ENCODE measurements at places on chromosomes 5 and 9.

GRCh38 chr5:159819591-159820411 lies 96.5 kb upstream of the ADRA1B start:
- no peak for DNase-seq

- peak; percentile 70 for DNase-seq
Observed at GRCh38 chr5:6936031-6936430, 222.8 kb downstream of the TENT4A start.

- DNase-seq, result peak; percentile 72
Observed at GRCh38 chr5:152811988-152812387, 406.9 kb upstream of the NMUR2 start.

GRCh38 chr9:89743216-89743572 lies 138.4 kb downstream of the GADD45G start:
- no peak for DNase-seq

- DNase-seq, result no peak
Observed at GRCh38 chr9:14066831-14067230, 247.1 kb downstream of the NFIB start.

DNA sequence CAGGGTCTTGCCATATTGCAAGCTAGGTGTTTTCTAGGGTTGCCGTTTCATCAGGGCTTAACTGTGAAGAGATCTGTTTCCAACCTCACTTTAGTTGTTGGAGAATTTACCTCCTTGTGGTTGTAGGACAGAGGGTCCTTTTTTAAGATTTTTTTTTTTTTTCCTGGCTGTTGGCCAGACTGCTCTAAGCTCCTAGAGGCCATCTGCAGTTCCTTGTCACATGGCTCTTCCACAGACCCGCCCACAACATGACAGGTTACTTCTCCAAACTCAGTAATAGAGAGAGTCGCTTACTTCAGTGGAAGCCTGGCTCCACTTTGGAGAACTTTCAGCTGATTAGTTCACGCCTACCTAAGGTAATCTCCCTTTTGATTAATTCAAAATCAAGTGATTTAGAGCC lies 543.7 kb downstream of the DMRTA1 start:
- no peak for DNase-seq

DNA sequence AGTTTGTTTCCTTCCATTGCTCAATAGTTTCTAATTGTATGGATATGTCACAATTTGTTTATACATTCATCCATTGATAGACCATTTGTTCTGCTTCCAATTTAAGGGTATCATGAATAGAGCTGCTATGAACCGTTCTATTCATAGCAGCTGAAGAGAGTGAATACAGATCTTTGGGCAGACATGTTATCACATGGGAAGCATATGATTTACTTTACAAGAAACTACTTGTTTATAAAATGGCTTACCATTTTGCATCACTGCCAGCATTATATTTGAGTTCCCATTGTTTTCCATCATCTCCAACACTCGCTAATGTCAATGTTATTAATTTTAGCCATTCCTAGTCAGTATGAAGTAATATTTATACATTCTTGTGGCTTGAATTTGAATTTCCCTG lies 549.0 kb downstream of the MAT2B start:
- no peak for DNase-seq

DNA sequence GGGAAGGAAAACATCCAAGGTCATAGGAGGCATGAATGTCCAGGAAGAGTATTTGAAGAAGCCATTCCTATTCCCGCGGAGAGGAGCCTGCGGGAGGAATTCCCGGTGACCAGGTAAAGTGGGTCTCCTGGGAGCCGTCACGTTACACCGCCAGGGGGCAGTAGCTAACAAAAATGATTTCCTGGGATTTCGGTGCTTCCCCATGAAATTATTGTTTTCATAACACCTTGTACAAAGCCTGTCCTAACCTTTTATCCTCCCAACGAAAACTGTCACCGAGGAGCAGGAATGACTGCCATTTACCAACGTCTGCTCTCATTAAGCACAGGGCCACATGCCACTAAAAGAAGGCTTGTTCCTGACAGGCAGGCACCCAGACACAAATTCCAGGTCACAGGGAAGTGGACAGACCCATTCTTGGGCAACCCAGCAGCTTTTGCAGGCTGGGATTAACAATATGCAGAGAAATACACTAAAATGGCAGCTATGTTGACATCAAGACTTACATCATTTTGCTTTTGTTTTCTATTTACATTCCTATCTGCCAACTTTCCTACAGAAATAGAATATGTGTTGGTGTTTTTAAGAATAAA lies 41.2 kb upstream of the CTSL start:
- DNase-seq, result peak; percentile 47

DNA sequence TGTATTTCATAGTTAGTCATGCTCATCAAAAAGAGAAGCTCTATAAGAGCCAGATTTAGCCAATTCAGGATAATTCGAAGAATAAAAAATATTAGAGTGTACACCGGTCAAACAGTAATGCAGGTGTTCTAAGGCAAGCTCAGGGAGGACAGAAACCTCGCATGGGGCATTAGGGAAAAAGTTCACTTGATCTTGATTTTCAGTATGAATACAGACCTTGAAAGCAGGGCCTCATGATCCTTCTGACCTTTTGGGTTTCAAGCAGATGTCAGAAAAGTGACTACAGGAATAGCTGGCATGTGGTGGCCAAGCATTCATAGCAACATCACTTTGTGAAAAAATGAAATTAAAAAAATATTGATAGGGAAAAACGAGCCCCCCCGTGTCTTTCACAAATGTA lies 394.9 kb downstream of the KIF4B start:
- DNase-seq, result no peak

DNA sequence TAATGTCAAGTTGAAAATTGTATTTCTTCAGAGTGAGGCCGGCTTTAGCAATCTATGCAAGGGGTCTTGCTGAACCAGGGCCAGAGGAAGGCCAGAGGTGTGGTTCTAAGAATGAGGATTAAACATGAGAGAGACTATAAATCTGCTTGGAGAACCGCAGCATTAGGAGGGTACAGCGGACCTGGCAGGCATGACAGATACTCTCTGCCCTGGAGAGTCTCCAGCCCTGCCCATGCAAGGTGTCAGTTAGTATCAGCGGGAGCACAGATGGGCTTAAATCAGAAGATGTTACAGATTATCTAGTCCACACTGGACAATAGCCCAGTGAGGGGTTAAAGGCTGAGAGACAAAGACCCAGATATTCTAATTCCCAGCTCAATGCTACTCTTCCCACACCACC lies 11.5 kb upstream of the GPX3 start:
- peak; percentile 55 for DNase-seq

DNA sequence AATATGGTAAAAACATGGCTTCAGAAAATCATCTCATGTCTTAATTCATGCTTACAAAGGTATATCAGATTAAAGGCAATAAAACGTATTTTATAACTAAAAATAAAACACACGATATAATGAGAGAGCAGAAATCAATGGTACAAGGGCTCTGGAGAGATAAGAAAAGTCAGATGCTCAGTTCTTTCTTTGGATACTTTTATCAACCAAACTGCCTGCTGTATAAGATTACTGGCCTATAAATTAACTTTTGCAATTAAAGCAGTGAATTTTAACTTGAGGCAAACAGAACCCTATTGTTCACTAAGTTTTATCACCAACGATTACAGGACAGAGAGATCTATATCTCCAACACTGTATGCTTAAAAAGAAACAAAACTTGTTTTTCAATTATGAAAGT lies 42.1 kb upstream of the HNRNPA0 start:
- DNase-seq, result no peak

GRCh38 chr5:61362796-61363368 lies 30.8 kb downstream of the ZSWIM6 start:
- DNase-seq, result peak; percentile 12

DNA sequence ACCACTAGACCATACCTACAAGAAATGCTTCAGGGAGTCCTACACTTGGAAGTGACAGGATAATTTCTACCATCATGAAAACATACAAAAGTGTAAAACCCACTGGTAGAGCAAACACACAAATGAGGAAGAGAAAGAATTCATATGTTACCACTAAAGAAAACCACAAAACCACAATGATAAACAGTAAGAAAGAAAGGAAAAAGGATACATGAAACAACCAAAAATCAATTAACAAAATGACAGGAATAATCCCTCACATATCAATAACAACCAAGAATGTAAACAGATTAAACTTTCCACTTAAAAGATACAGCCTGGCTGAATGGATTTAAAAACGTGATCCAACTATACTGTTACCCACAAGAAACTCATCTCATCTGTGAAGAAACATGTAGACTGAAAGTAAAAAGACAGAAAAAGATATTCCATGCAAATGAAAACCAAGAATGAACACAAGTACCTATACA lies 83.4 kb downstream of the LPAR1 start:
- DNase-seq, result no peak

DNA sequence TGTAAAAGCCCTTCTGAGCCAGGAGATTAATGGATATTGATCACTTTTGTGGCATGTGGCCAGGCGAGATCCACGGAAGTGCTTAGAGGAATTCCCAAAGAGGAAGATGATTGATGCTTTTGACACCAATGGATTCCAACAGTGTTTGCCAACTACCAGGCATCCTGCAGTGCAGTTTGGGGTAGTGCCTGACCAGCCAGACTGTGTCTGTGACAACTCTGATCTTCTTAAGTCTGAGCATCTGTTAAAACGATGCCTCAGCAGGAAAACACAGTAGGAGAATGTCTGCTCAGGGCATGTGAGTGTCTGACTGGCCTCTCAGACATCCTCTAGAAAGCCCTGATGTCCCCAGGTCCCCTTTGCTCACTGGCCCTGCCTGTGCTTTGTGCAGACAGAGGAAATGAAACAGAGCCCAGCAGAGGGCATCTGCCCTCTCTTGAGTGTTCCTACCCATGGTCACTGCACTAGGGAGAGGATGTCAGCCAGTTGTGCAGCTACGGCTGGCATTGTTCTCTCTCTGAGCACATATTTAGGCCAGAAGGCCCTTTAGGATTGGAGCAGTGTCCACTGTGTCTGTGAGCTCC lies 57.0 kb downstream of the TRPC7 start:
- peak; percentile 89 for DNase-seq

- no peak for DNase-seq
Observed at GRCh38 chr5:102857076-102857818, 102.1 kb downstream of the PAM start.

DNA sequence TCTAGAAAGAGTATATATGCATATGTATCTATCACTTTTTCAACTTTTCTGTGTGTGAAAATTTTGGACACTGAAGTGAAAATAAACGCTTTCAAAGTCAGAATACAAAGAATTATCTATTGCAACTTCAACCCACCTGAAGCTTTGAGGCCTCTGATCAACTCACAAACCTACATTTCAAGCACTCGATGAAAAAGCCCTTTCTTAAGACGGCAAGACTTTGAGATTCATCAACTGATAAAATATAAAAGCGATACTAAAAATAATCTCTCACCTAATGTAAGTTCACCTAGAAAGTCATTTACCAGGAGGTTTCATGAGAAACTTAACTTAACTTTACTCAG lies 1.2 kb downstream of the GOLPH3 start:
- DNase-seq, result no peak

GRCh38 chr9:16727452-16728136 lies 142.9 kb downstream of the BNC2 start:
- no peak for DNase-seq

GRCh38 chr9:98766586-98766985 lies 29.8 kb downstream of the ANKS6 start:
- no peak for DNase-seq

GRCh38 chr5:132259069-132259851 lies 1.8 kb downstream of the PDLIM4 start:
- peak; percentile 79 for DNase-seq

DNA sequence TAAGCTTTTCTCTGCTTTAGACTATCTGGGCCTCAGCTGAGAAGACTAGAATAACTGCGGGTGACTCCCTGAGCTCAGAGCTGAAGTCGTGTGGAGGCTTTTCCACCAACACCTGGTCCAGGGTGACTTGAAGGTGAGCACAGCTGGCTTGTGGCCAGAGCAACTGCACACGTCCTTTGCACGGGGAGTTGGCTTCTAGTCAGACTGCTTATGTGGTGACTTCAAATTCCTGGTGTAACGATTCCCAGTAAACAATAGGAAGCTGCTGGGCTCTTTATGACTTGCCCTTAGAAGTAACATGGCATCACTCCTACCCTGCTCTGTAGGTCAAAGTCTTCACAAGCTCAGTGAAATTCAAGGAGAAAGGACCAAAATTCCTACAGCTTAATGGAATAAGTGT lies 800.6 kb upstream of the CDH6 start:
- DNase-seq, result no peak
